Body of pancreas (tissue), 4 donors: ENCODE measurements at places on chromosomes 12 and 14. TPM values are rescaled to one million over a fixed set of nuclear protein-coding genes. Genes with fewer than 3 reads are reported as not detected.

Gene SSTR1
- 1.3 TPM for total RNA-seq

Gene TMEM30B
- total RNA-seq = 14.5 TPM

DNA sequence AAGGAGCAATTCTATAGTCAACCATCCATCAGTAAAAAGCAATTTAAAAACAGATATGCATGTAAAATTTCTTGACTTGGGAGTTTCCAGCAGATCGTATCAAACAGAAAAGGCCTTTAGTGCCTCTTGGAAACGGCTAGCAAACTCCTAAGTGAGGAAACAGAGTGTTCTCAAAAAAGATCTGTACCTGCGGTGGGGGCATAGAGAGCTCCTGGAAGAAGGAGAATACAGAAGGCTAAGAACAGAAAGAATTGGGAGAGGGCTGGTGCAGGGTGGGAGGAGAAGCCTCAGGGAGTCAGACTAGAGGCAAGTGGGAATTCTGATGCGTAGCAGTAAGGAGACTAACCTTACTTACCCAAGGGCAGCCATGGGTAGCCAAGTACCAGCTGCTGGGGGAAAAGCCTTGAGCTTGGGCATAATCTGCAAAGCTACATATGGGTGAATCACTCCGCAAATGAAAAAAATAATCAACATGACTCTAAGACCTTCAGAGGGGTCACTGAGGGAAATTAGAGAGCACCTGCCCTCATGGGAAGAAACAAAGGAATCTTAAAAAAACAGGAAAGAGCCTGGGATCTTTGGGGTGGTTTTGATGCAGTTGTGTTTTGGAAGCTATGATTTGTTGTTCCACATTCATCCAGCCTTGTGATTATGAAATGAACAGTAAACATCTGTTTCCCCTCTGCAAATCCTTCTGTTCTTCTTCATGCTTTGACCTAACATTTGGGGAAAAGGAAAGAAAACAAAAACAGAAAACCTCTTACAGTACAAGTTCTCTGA lies 10.4 kb downstream of the RHOJ start:
- H3K4me3 ChIP-seq = no peak overlapping the region
- H3K27ac ChIP-seq = no peak overlapping the region
- no peaks in the 10 kb centered on the region for H3K36me3 ChIP-seq
- H3K4me1 ChIP-seq = no peaks in the 10 kb centered on the region

GRCh38 chr14:103393070-103393469 lies 7.9 kb downstream of the MARK3 start:
- H3K36me3 ChIP-seq = no peaks in the 10 kb centered on the region
- H3K4me3 ChIP-seq = no peak overlapping the region
- H3K27me3 ChIP-seq = no peaks in the 10 kb centered on the region
- peaks cover 87% of the 10 kb centered on the region for H3K4me1 ChIP-seq
- peak overlapping the region; percentile 43 for H3K27ac ChIP-seq

GRCh38 chr12:40158592-40159111 lies 52.8 kb upstream of the SLC2A13 start:
- H3K27me3 ChIP-seq = no peaks in the 10 kb centered on the region
- H3K27ac ChIP-seq = no peak overlapping the region
- H3K4me3 ChIP-seq = no peak overlapping the region

- no peak for DNase-seq
- H3K27ac ChIP-seq = peak overlapping the region; percentile 66
- peaks cover 10% of the 10 kb centered on the region for H3K4me1 ChIP-seq
- no peaks in the 10 kb centered on the region for H3K36me3 ChIP-seq
- H3K27me3 ChIP-seq = no peaks in the 10 kb centered on the region
- no peak overlapping the region for H3K4me3 ChIP-seq
These were observed 14.2 kb upstream of the WDR20 start for GRCh38 chr14:102125546-102125945.

Gene TMPRSS12
- not detected for total RNA-seq
